Muscle of leg (tissue), 16 donors: ENCODE measurements at places on chromosomes 6 and 20. TPM values are rescaled to one million over a fixed set of nuclear protein-coding genes. Genes with fewer than 3 reads are reported as not detected.

PKIG gene
- 48.2 TPM for total RNA-seq

DNA sequence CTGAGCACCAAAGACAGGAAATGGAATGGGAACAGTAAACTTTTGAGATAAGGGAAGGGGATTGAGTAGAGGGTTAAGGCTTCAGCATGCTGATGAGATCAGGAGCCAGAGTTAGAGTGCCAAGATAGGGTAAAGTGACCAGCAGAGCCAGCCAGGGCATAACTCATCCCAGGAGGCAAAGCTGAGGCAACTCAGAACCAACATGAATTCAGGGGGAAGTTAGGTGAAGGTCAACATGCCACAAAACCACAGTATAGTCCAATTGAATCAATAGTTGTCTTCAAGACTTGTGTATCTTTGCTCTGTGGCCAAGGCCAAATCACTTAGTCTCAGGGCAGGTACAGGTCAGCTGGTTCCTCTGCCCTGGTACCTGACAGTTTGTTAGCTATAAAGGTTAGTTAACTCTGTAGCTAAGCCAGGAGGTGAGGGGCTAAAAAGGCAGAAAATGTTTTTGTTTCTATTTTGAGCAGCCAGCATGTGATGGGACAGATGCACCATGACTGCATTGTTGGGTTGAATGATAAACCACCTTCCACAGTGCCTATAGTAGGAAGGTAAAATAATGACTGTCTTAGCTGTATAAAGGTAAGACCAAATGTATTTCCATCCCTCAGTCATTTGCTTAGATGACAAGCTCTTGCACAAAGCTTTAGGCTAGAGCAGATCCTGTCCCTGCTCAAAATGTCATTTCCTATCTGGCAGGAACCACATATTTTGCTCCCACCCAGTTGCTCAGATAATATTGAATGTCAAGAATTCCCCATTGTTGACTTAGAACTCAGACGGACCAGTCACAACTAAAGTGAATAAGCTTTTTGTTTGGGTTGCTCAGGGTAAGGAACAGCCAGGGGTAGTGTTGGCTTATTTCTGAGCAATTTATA lies 15.8 kb downstream of the RNF8 start:
- H3K36me3 ChIP-seq, result peaks cover 36% of the 10 kb centered on the region
- H3K27ac ChIP-seq, result no peak overlapping the region
- no peak overlapping the region for H3K4me3 ChIP-seq
- peaks cover 10% of the 10 kb centered on the region for H3K4me1 ChIP-seq

DNA sequence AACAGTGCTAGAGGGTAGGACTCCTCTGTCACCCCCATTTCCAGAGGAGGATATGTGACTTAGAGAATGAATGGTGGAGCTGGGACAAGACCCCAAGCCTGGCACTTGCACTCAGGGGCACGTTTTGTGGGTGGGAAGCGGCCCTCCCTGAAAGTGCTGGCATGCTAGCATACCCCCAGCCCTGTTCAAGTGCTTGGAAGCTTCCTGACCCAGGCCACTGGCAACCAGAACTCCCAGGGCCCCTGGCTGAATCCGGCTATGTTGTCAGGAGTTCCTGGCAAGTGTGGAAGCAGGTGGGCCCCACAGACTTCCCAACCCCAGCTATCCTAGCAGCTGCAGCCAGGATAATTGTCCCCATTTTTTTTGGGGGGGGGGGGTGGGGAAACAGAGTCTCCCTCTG lies 35.6 kb upstream of the TGM2 start:
- no peak overlapping the region for H3K4me3 ChIP-seq
- no peaks in the 10 kb centered on the region for H3K36me3 ChIP-seq
- H3K4me1 ChIP-seq, result peaks cover 10% of the 10 kb centered on the region
- H3K27me3 ChIP-seq, result no peaks in the 10 kb centered on the region

MUCL3 gene
- not detected for total RNA-seq

FAM83C gene
- not detected for total RNA-seq

DNA sequence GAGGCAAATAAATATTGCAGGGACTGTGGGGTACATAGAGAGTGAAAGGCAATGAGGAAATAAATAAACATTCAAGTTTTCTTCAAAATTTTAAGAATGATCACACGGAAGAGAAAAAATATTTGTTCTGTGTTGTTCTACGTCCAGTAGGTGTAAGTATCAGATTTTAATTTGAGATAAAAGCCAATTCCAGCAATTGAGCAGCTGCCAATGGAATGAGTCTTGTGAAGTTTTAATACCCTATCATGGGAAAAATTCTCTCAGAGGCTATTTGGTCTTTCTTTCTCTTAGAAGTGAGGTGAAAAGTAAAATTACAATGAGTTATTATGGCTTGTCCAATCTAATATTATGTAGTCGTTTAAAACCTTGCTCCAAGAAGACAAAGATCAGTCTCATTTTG lies 195.7 kb upstream of the CITED2 start:
- DNase-seq, result no peak
- H3K4me1 ChIP-seq, result no peaks in the 10 kb centered on the region
- no peaks in the 10 kb centered on the region for H3K36me3 ChIP-seq
- no peak overlapping the region for H3K27ac ChIP-seq
- H3K4me3 ChIP-seq, result no peak overlapping the region

MRPS18B gene
- 64.3 TPM for total RNA-seq

BACH2 gene
- 3.6 TPM for total RNA-seq

GRCh38 chr6:157479464-157480303 lies 98.7 kb downstream of the ZDHHC14 start:
- no peak overlapping the region for H3K4me3 ChIP-seq
- no peaks in the 10 kb centered on the region for H3K27me3 ChIP-seq
- no peaks in the 10 kb centered on the region for H3K4me1 ChIP-seq
- no peak overlapping the region for H3K27ac ChIP-seq
- H3K36me3 ChIP-seq, result no peaks in the 10 kb centered on the region
